Stimulated activated CD8-positive, alpha-beta memory T cell treated with anti-CD3 and anti-CD28 coated beads, Interleukin-12 subunit alpha, Interleukin-12 subunit beta, amount 100 ng/mL, for 1 hour (primary cell): ENCODE measurements at places on chromosomes 6 and 20.

DNA sequence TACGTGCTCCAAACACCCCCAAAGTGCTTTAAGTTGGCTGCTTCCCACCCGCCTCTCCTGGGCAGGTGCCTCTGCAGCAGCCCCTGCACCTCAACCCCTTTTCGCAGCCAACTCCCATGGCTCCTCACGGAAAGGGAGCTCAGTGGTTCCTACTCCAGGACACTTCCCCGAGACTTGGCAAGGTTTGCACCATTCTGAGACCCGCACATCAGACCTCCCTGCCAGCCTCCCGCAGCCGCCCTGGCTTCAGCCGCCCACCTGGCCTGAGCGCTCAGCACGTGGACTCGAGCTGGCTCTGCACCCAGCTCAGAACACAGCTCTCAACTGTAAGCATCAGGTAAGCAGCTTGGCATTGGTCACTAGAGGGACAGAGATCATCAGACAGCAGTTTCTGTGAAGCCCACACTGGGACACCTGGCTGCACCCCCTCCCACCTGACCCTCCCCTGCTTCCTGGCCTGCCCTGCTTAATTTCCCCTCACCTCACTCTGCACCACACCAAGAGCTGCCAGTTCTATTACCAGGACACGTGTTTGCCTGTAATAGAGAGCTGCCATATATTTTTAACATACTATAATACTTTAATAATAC lies 28.5 kb downstream of the GMDS start:
- DNase-seq = no peak

- DNase-seq = no peak
Measured at GRCh38 chr20:49747707-49748524, 34.2 kb upstream of the B4GALT5 start.

DNA sequence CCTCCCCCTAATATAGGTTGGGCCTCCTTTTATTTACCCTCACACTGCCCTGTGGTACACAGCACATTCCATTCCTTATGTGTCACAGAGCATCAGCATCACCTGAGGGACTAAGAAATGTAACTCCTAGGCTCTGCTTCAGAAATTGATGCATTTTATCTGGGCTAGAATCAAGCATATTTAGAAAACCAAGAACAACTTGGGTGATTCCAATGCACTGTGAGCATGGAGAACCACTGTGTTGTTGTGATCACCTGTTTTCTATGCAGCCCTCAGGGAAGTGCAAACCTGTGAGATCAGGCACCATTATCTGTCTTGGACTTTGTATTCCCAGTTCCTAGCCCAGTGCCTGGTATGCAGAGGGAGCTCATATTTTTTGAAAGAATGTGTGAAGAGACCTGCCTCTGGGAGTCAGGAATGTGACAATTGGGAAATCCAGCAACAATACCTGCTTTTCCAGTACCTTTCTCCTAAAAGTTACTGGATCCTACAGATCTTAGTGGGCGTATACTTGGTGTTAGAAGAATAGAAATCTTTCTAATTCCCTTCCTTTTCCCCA lies 7.0 kb downstream of the KAT14 start:
- DNase-seq = no peak

DNA sequence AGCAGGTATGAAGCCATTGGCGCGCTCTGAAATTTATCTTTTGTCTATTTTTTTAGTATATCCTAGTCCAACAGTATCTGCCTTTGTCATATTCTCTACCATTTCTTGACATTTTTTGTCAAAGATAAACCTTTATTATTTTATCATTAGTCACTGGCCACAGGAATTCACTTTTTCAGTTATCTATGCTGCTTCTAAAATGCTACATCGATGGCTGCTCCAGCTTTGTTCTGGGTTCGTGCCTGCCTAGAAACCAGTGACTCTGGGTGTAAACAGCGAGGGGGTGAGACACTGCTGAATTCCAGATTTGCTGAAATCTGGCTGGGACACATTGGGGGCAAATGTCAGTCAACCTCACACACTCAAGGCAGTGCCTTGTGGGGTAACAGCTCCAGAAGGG lies 193.4 kb downstream of the CDC5L start:
- DNase-seq = no peak

DNA sequence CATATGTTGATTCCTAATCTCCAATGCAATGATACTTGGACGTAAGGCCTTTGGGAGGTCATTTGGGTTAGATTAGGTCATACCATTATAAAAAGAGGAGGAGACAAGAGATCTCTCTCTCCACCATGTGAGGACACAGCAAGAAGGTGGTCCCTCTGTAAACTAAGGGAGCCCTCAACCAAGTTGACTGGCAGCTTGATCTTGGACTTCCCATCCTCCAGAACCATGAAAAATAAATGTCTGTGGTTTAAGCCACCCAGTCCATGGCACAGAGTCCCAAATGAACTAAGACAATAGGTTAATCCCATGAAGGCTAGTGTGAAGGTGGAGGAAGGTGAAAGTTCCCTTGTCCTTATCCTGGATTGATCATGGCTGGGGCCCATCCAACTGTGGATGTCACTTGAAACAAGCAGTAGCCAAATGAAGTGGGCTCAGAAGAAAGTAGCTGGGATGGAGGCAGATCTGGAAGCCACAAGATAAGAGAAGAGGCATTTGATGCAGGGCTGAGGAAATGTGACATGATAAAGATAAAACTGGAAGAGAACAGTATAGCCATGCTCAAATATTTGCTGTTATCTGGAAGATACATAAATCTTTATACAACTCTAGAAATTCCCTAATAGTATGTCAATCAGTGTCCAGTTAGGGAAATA lies 99.9 kb downstream of the BANF2 start:
- DNase-seq = no peak

GRCh38 chr6:127566651-127567050 lies 10.3 kb upstream of the C6orf58 start:
- DNase-seq = no peak

- no peak for DNase-seq
Measured at GRCh38 chr20:25032478-25033264, 25.3 kb downstream of the ACSS1 start.

- DNase-seq = no peak
Measured at GRCh38 chr20:61730631-61731362, 334.9 kb downstream of the TAF4 start.

DNA sequence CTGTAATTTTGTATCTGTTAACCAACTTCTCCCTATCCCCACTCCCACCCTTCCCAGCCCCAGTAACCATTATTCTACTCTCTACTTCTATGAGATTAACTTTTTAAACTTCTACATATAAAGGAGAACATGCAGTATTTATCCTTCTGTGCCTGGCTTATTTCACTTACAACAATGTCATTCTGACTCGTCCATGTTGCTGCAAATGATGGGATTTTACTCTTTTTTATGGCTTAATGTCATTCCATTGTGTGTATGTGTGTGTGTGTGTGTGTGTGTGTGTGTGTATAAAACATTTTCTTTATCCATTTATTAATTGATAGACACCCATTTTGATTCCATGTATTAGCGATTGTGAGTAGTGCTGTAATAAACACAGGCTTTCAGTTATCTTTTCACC lies 76.1 kb downstream of the COL19A1 start:
- DNase-seq = no peak

DNA sequence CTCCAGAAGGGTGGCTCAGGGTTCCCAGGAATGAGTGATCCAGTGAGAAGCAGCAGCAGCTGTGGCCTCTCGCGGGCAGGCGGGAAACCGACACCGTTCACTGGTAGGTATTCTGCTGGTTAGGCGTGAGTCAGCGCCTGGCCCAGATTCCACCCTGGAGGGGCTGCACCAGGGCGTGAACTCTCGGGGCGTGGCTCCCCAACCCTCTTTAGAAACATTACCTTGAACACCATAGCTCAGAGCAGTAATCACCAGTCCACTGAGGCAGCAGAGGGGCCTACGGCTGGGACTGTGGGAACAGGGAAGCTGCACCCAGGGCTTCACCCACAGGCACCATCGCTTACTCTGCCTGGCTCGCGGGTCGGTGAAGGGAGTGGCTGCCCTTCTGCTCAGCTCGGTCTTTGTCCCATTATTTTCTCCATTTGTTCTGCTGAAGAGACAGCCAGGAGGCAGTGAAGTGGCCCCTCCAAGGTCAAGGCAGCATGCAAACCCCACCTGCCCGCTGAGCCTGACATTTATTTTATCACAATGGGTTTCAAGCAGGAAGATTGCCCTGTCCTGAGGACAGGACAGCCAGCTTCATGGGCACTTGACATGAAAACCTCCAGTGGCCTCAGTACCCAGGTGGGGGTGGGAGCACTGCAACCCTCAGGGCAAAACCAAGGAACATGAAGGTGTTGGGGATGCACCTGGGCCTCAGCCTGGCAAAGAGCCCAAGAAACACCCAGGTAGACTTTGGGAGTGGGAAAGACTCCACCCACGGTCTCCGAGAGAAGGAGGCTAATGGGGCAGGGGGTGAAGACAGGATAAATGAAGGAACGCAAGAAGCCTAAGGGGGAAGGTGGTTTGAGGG lies 51.0 kb upstream of the CD93 start:
- DNase-seq = no peak

- DNase-seq = peak; percentile 19
Measured at GRCh38 chr20:45890077-45890984, 677 bp downstream of the NEURL2 start.

DNA sequence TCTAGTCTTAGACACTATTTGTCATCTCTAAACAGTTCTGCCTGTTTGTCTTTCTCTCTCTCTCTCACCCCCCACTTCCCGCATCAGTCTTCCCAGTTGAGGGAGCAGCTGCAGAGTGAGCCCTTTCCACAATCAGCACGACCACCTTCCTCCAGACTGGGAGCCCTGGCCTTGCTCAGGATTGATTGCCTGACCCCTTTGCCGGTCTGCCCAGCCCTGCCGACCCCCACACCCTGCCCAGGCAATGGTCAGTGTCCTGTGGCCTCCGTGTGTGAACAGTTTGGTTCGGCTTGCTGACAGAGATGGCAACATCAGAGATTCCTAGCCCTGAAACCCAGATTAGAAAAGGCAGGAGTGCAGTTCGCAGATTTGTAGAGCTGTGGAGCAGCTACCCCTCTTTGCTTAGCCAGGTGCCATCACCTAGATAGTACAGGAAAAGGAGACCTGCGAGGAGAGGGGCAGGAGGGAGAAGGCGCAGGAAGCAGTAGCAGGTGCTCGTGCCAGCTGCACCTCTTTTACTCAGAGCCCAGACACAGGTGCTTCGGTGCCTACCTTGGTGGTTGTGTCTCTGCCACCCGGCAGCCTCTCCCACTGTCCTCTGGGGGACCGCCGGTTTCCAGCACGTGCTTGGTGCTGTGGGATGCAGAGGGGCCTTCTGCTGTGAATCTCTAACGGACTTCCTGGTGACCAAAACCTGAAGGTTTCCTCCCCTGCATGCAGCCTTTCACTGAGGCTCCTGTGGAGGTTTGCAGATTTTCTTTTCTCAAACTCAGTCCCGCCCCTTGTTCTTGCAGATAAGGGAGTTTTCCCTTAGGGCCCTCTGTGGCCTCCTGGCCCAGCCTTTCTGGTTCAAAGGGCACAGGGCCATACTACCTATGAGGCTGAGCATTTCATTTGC lies 92.4 kb downstream of the SCML4 start:
- DNase-seq = no peak

DNA sequence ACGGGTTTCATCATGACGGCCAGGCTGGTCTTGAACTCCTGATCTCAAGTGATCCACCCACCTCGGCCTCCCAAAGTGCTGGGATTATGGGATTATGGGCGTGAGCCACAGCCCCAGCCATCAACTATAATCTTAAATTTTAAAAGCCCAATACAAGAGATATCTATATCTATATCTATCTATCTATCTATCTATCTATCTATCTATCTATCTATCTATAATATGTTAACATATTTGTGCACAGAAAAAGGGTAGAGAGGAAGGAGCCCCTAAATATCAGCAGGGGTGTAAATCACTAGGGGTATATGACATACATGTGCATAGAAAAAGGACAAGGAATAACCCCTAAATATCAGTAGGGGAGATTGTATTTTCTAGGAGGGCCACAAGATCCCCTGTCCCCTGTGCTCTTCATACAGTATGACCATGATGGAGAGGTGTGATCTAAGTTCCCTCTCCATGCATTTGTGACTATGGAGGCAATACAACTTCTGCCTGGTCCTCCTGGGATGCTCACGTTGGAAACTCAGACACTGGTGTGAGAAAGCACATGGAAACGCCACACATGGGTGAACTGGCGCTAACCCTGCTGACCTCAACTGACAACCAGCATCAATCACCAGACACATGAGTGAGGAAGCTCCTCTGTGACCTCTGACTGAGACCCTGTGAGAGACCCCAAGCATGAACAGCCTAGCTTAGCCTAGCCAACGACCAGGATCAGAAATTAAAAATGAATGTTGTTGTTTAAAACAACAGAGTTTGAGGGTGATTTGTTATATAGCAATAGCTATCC lies 1.2 kb upstream of the SPATS1 start:
- no peak for DNase-seq

GRCh38 chr6:161181121-161181520 lies 92.7 kb downstream of the AGPAT4 start:
- no peak for DNase-seq

DNA sequence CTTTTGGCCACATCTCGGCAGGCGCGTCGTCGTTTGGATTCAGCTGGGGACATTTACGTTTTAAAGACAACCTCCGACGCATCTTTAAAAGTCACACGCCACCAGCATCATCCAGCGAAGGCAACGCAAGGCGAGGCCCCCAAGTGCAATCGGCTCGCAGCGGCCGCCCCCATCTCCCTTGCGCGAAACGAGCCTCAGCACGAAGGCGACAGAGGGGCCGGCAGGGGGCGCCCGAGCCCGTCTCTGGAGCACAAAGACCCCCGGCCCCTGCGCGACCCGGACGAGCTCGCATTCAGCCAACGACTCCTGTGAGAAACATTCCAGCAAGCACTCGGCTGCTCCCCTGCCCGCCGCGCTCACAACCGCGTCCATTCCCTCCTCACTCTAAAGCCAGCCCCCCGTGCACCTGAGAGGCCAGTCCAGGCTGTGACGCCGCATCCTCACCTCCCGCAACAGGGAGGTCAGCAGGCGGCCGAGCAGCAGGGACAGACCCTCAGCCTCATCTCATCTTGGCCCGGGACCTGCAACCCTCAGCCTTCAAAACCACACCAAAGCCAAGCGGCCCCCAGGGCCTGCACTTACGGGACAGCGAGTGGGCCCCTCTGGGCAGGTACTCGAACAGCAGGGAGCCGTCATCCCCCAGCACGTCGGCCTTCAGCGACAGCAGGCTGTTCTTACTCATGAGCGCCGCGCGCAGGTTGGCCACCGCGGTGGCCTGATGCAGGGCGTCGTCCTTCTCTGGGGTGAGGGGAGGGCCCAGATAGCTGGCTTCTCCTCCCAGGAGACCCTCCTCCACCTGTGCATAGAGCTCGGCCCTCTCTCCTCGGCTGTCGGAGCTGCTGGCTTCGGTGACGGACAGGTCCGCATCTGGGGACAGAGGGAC lies 35.8 kb downstream of the SLC2A4RG start:
- no peak for DNase-seq

- no peak for DNase-seq
Measured at GRCh38 chr6:141103246-141103645, 1029.5 kb upstream of the GJE1 start.

DNA sequence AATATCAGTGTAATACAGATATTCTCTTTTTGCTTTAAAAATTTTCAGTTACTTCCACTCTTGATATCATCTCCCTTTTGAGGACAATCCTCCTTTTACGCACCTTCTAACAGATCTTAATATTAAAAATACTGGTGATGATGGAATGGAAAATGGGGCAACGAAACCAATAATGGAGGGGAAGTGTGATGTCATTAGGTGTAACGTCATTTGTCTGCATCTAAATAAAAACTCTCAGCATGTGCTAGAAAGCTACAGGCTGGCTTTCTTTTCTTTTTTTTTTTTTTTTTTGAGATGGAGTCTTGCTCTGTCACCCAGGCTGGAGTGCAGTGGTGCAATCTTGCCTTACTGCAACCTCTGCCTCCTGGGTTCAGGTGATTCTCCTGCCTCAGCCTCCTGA lies 66.5 kb downstream of the IYD start:
- DNase-seq = no peak

GRCh38 chr6:138264372-138264880 lies 46.1 kb upstream of the PBOV1 start:
- DNase-seq = no peak

GRCh38 chr6:139150920-139151319 lies 16.0 kb downstream of the HECA start:
- DNase-seq = no peak
